HCEC 1CT (cell line): ENCODE measurements at places on chromosomes 1 and 21.
A peak's percentile ranks its signal among the peaks of the same experiment; 100 is the strongest.

GRCh38 chr1:156642265-156643048, 540 bp downstream of the BCAN start:
- DNase-seq, result no peak

DNA sequence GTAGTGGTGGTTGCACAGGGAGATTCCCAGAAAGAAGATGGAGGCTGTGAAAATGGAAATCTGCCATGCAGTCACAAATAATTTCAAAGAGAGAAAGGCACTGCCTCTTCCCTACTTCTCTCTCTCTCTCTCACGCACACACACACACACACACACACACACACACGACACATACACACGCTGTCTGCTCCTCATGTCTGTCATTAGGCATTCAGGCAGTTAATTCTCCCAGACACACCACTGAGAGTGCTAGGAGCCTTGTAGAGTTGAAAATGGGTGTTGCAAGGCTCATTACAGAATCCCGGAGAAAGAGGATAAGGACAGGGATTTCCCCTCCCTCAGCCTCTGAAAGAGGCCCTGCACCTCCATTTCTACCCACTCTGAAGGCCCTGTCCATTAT, 47.8 kb upstream of the LRRN2 start:
- DNase-seq, result no peak

DNA sequence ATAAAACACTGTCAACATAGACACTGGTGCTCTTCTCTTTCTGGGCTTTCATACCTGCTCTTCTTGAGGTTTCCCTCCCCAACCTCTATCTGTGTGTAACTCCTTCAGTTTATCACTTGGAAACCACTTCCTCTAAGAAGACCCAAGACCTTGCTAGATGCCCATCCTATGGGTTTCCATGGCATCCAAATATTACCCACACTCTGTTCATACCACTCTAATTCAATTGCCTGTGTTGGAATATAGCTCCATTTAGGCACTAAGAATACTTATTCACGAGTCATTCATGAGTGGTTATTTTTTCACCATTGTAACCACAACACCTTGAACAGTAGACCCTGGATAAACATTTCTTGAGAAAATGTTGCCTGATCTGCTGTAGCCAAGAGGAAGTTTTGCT, 231.1 kb upstream of the SGIP1 start:
- no peak for DNase-seq

DNA sequence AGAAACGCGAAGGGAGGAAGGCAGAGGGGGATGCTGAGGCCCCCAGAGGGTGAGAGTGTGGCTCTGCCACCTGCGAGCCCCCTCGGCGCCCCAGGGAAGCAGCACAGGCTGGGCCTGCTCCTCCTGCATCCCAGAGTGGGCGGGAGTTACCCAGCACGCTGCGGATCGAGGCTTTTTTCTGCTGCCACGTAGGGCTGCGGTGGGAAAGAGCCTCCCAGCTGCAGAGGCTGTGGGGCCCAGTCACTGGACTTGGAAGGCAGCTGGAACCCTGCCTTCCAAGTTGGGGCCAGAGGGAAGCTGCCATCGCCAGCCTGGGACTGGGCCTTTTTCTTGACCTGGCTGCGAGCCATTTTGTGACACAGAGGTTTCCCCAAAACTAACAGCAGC, 2.3 kb upstream of the GRIK3 start:
- DNase-seq, result no peak

DNA sequence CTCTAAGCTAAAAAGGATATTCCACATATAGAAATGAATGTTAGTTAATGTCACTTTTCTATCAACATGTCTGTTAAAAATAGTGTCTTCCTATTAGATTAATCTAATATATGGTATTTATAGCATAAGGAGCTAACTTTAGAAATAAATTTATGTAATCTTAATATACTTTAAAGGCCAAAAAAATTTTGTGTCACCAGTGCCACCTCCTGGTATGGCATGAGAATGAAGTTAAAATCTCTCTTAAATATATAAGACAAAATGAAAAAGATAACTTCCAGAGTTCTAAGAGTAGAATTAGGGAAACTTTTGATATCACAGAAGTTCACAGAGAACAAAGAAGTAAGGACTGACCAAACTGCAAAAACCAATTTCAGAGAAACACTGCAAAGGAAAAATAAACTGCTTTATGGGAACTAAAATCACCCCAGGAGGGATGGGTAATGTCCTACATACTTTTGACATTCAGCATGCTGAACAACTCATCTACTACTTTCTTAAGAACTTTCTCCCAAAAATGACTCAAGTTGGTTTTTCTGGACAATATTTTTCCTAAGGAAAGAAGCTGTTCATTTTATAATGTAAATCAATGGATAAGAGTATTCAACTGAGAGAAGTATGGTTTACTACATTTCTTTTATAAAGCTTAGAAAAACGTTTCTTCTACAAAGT, 82.8 kb downstream of the TRIM33 start:
- no peak for DNase-seq

DNA sequence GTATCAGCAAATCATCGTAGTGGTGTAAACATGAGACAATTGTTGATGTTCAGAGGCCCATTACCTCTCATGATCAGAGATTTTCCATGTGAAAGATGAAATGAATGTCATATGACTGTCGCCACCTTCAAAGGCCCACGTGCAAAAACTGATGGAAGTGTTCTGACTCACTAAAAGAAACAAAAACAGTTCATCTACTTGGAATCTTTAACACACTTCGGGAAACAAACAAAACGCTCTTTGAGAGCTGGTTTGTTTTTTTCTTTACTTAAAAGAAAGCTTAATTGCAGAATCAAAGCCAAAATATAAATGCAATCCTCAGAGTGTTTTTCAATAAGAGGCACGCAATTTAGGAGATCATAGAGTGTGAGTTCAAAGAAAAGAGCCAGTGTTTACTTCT, 100.8 kb downstream of the PLPPR4 start:
- peak; percentile 21 for DNase-seq

DNA sequence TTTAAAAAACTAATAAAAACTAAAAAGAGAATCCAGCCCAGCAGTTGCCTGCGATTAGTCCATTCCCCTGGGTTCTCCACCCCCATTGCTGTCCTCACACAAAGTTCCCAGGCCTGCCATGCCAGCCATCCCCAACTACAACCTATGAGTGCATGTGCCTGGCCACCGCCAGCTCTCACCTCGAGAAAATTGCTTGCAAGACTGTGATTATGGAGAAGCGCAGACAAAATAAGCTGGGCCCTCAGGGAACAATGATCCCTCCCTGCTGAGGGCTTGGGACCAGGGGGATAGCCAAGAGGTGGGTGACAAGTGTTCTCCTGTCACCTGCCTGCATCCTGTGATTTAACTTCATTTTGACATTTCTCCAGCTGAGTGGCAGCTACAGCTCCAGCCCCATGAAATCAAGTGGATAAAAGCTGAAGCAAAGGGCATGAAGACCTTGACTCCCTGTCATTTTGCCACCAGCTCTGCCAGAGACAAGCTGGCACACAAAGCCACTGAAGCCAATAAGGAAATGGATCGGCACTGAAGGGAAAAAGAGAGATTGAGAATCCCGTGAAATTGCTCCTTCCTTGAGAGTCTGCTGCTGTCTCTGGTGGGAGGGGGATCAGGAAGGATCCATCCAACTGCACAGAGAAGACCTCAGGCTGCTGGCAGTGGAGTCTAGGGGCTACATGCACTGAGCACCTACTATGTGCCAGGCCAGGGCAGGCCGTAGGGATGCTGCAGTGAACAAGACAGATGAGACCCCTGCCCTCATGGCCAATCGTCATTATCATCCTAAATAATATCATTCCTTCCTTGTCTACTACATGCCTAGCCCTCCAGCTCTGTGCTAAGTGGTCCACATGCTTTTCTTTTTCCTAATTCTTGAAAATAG, 40.7 kb downstream of the MATN1 start:
- no peak for DNase-seq

DNA sequence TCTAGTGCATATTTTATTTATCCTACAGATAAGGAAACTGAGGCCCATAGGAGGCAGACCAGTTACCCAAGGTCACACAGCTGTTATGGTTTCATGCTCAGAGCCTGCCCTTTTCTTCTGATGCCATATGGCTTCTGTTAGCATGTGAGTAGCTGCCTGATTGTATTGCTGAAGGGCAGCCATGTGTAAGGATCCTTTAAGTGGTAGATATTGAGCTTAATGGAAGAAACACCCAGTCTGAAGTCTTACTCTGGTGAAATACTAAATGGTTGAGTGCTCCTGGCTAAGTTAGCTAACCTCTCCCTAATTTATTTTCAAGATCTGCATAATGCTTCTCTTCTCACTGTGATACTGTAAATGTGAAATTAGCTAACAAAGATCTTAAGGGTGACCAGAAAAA, 30.9 kb downstream of the ADAMTS5 start:
- DNase-seq, result no peak

GRCh38 chr1:7290971-7291970, 479.8 kb upstream of the VAMP3 start:
- peak; percentile 48 for DNase-seq

DNA sequence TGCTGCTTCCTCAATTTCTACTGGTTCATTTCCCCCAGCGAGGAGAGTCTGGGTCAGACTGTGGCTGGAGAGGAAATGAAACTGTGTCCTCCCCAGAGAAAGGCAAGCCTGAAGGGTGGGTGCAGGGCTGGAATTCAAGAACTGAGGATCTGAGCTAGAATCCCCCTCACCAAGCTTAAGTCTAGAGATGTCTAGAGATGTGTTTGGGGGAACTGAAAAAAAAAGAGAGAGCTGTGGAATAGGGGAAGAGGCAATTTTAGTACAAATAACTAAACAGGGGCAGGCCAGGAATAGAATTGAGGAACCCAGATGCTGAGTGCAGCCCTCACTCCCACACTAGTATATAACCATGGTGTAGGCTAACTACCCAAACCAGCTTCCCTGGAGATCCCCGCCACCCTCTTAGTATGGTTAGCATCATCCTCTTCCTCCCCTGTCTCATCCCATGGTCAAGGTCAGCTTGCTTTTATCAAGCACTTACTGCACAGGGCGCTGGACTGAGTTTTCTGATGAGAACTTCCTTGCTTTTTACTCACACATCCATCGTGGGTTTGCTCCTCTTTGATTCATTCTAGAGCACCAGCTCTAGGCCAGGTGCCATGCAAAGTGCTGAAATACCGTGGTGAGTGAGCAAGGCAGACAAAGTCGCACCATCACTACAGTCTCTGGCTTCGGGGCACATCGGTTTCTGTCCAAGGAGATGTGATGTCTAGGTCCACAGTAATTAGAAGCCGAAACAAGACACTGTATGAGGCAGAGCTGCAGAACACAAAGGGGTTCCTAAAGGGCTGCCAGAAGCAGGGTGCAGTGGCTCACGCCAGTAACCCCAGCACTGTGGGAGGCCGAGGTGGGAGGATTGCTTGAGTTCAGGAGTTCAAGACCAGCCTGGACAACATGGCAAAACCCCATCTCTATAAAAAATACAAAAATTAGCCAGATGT, 112.9 kb upstream of the IPO9 start:
- DNase-seq, result no peak

GRCh38 chr1:196302981-196303380, 305.3 kb downstream of the KCNT2 start:
- no peak for DNase-seq

- DNase-seq, result peak; percentile 50
Measured at GRCh38 chr1:240136402-240136801, 44.7 kb downstream of the FMN2 start.

DNA sequence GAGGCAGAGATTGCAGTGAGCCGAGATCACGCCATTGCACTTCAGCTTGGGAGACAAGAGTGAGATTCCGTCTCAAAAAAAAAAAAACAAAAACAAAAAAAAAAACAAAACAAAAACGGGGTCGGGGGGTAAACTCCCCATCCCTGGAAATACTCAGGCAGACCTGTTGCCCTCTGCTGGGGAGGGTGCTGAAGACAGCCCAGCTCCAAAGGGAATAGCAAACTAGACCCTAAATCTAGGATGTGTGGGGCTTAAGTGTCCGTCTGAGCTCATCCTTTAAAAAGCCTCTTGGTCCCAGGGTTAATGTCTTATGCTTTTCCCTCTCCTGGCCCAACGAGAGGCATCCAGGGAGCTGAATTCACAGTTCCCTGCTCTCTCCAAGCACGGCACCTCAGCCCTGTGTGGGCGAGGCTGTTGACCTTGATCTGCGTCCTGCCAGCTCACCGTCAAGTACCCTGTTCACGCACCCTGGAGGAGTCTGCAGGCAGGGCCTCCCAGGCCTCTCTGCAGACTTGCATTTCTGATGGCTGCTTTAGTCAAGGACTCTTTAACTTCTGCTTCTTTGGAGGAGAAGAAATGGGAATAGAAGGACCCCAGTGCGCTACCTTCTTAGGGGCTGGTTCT, 22.3 kb downstream of the KCND3 start:
- no peak for DNase-seq

- DNase-seq, result no peak
Measured at GRCh38 chr1:53575141-53575954, 116.1 kb downstream of the DMRTB1 start.

DNA sequence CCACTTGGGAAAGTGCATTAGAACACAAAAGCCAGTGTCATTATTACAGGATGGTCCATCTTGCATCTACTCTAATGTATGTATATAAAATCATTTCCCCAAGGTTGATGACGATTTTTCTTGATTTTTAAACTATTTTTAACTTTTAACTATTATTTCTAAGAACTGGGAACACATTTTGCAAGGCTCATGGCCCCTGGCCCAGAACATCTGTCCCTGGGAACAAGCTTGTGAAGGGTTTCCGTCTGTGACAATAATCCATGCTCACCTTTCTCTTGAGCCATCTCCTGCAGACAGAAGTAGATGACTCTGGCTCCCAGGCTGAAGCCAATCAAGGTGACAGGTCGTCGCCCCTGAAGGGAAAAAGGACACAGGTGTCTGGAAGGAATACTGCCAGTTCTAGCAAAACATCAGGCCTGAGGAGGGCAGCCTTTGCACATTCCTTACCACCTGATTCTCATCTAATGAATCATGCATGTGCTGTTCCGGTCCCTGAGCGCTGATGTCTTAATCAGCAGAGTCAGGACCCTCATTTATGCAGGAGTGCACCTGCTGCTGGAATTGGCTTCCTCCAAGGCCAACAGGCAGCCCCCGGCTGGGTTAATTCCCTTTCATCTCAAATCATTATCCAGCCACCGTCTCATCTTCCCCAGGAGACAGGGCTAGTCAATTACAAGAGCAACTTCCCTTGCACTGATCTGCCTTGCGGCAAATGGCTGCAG, 62.5 kb downstream of the TMCO4 start:
- DNase-seq, result peak; percentile 39

GRCh38 chr1:231808116-231808515, 181.5 kb downstream of the DISC1 start:
- DNase-seq, result no peak

GRCh38 chr1:2212274-2212531, 15.9 kb upstream of the SKI start:
- DNase-seq, result no peak

DNA sequence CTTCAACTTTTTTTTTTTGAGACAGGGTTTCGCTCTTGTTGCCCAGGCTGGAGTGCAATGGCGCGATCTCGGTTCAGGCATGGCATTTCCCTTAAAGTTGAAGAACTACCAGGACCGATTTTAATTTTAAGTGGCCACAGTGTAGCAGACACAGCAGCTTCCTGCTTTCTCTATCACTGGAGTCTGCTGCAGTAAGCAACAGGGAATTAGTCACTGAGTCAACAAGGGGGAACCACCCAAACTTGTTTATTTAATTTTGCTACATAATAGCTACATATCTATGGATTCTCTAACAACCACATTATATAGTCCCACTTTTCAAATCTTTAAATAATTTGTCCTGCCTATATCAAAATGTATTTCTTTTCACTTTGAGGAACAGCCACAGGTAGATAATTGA, 12.5 kb upstream of the TNNI3K start:
- no peak for DNase-seq
